Transverse colon (tissue), 4 donors: ENCODE measurements at places on chromosomes 3 and 15. TPM values are rescaled to one million over a fixed set of nuclear protein-coding genes. Genes with fewer than 3 reads are reported as not detected.

GRCh38 chr15:48358229-48359152 lies 27.3 kb downstream of the DUT start:
- DNase-seq: no peak

DNA sequence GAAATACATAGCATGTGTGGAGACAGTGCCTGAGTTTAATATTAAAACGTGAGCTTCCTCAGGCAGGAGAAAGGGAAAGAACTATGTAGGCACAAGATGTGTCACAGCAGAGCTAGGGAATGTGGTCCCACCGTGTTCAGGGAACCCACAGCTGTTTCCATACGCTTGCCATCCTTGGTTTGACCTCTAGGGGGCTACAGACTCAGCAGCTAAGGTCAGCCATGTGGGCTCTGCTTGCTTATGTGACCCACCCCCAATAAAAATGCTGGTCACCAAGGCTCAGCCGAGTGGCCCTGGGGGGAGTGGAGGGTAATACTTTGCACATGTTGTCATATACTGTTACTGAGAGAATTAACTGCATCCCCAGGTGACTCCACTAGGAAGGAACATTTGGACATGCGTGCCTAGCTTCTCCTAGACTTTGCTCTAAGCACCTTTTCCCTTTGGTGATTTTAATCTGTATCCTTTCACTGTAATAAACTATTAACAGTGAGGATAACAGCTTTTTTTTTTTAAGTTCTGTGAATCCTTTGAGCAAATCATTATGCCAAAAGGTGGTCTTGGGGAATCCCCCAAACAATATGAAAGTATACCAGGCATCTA lies 3.3 kb downstream of the TUBGCP5 start:
- DNase-seq: peak; percentile 29

PLSCR5 gene
- total RNA-seq: not detected

DNA sequence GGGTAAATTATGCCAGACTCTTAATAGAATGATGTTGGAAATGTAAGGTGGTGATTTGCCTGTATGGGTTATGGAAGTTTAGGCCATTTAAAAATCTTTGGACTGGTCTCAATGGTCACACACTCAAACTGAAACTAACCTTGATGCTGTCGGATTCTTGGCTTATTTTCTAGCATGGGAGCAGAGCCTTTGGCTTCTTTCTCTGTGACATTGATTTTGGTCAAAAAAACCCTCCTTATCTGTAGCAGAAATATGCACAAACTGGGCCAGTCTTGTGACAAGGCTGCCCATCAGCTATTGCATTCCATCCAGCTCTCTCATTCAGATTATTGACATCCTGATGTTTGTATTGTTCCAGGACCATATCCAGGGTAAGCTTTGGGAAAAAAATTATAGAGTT lies 35.9 kb downstream of the ARPP21 start:
- no peak for DNase-seq

GRCh38 chr3:64058566-64058965 lies 35.3 kb upstream of the PSMD6 start:
- DNase-seq: no peak

DNA sequence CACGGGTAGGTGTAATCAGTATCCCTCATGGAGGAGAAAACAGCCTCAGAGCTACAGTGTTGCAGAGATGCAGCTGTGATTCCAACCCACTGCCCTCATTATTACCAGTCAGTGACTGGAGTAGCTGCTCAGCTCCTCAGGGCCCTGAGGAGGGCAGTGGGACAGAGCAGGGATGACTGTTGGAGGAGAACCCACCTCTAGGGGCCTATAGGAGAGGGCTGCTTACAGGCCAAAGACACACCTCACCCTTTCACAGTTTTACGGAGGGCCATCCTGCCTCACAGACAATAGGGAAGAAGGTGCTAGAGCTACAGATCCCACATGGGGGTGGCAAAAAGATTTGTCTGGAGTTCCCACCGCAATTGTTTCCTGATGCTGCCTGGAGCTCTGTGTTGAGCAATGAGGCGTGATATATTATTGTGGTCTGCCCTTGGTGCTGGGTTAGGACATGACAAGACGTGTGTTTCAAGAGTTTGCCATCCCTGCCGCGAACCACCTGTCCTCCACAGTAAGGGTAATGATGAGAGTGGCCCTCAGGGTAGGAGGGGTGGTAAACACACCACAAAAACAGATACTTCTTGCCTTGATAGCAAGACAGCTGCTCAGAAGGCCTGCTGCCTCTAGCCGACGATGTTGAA lies 140.5 kb upstream of the TPM1 start:
- no peak for DNase-seq

DNA sequence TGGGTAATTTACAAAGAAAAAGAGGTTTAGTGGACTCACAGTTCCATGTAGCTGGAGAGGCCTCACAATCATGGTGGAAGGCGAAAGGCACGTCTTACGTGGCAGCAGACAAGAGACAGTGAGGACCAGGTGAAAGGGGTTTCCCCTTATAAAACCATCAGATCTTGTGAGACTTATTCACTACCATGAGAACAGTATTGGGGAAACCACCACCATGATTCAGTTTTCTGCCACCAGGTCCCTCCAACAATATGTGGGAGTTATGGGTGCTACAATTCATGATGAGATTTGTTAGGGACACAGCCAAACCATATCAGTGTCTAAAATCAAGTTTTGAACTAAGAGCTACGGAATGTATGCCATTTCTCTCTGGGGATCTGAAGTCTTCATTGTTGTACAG lies 354.8 kb upstream of the C2CD4B start:
- no peak for DNase-seq

- DNase-seq: no peak
These were observed 203.3 kb upstream of the LPP start for GRCh38 chr3:187950671-187951070.

- no peak for DNase-seq
These were observed 110.2 kb downstream of the PLCL2 start for GRCh38 chr3:16994854-16995525.

DNA sequence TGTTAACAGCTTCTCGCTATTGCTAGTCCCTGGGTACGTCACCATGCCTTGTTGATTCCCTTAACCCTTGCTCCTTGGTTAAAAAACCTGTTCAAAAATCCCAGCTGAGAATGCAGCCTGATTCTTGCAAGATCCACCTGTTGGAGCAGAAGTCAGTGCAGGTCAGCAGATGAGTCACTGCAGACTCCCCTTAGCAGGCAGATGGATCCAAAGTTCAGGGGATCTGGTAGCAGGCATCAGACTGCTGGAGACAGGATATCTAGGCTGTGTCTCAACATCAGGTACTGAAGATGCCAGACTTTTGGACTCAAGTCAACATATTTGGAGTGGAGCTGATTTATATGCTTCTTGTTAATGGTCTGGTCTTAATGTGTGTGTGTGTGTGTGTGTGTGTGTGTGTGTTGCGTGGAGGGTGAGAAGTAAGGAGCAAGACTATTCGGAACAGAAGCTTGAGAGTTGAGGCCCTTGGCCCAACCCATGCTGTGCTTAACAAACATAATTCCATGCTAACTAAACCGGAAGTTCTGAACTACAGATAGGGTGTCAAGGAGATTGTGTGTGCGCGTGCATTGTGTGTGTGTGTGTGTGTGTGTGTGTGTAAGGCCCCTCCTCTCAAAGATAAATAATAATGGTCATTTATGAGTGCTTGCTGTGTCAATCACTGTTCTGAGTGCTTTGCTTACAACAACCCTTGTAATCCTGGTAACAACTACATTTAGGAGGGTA lies 1.0 kb upstream of the C3orf52 start:
- peak; percentile 56 for DNase-seq

MAGEL2 gene
- not detected for total RNA-seq

GRCh38 chr15:33587773-33588172 lies 277.0 kb downstream of the RYR3 start:
- DNase-seq: no peak

DNA sequence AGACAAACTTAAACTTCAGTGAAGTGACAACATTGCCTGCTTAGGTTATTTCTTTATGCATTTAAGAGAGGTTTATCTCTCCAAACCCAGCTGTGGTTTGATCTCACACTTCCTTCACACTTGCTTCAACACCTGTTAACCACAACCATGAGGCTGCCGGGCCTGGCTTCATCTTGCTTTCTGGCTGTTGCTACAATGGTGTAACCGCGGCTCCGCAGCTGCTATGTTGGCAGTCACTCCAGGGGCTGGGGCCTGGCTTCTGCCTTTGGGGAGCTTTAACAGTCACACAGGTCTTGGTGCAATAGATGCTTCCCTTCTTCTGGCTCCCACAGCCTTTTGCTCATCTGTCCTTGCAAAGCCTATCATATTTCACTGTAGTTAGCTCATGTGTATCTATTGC lies 72.9 kb upstream of the MNS1 start:
- peak; percentile 22 for DNase-seq

ALDH1A3 gene
- 39.4 TPM for total RNA-seq

DNA sequence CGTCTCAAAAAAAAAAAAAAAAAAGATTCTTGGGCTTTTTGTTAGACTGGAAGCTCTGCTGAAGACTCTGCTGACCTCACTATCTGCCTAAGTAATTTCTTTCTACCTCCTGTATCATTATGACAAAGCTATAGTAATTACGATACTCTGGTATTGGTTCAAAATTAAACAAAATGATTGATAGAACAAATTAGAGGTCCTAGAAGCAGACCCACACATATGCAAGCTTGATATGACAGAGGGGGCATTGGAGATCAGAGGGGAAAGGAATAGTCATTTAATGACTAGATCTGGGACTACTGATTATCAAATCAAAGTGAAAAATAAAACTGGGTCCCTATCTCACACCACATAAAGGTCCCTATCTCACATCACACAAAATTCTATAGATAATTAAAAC lies 21.9 kb upstream of the AP3B2 start:
- no peak for DNase-seq

- no peak for DNase-seq
These were observed 16.9 kb upstream of the APBA2 start for GRCh38 chr15:28868744-28869345.

DNA sequence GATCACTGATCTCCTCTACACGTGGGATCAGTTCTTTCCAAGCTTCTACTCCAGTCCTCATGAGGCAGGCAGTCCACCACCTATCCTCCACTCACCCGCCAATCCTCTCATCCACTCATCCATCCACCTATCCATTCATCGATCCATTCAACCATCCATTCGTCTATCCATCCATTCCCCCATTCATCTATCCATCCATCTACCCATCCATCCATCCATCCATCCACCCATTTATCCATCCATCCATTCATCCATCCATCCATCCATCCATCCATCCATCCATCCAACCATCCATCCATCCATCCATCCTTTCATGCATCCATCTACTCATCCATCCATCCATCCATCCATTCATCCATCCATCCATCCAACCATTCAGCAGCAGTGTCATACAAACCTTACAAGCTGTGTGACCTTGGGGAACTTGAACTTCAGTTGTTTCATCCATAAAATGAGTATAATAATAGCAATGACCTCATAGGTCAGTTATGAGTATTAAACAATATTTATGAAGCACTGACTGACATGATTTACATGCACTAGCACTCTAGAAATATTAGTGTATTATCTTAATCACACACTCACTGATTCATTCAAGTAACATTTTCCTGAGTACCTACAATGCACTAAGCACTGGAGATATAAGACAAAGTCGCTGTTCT lies 55.0 kb downstream of the TLE3 start:
- no peak for DNase-seq

- DNase-seq: no peak
These were observed 48.3 kb downstream of the SST start for GRCh38 chr3:187621881-187622280.

TIMMDC1 gene
- 26.2 TPM for total RNA-seq
